Midbrain (tissue), 1 donor: ENCODE measurements at places on chromosomes 7 and 10.

- DNase-seq = no peak
Observed at GRCh38 chr7:45881759-45882464, 6.4 kb upstream of the IGFBP1 start.

GRCh38 chr7:88693131-88693530, 66.4 kb upstream of the ZNF804B start:
- no peak for DNase-seq

- DNase-seq = peak; percentile 63
Observed at GRCh38 chr10:99431190-99431760, 851 bp upstream of the GOT1 start.

GRCh38 chr7:32116436-32116835, 46.2 kb upstream of the PDE1C start:
- no peak for DNase-seq

- no peak for DNase-seq
Observed at GRCh38 chr7:137082391-137082790, 213.9 kb downstream of the CHRM2 start.

GRCh38 chr7:64359543-64359942, 45.8 kb downstream of the ZNF736 start:
- no peak for DNase-seq

- no peak for DNase-seq
Observed at GRCh38 chr7:74404741-74405140, 49.0 kb upstream of the GTF2IRD1 start.
